Fibroblast of upper back skin (primary cell): ENCODE measurements at places on chromosomes 5 and 9.

GRCh38 chr5:146877783-146878475, 628 bp downstream of the PPP2R2B start:
- DNase-seq = peak; percentile 2

- DNase-seq = no peak
Observed at GRCh38 chr5:97047076-97047475, 95.3 kb downstream of the LIX1 start.

DNA sequence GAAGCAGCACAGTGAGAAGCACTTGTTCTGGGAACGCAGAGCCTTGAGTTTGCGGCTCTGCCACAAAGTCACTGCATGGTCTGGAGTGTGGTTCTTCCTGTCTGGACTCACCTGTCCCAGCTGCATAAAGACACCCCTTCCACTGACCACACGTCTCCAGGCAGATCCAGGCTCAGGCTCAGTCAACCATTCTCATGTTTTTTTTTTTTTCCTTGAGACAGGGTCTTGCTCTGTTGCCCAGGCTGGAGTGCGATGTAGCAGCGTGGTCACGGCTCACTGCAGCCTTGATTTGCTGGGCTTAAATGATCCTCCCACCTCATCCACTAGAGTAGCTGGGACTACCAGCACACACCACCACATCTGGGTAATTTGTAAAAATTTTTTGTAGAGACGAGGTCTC, 102.9 kb upstream of the KLF4 start:
- no peak for DNase-seq

DNA sequence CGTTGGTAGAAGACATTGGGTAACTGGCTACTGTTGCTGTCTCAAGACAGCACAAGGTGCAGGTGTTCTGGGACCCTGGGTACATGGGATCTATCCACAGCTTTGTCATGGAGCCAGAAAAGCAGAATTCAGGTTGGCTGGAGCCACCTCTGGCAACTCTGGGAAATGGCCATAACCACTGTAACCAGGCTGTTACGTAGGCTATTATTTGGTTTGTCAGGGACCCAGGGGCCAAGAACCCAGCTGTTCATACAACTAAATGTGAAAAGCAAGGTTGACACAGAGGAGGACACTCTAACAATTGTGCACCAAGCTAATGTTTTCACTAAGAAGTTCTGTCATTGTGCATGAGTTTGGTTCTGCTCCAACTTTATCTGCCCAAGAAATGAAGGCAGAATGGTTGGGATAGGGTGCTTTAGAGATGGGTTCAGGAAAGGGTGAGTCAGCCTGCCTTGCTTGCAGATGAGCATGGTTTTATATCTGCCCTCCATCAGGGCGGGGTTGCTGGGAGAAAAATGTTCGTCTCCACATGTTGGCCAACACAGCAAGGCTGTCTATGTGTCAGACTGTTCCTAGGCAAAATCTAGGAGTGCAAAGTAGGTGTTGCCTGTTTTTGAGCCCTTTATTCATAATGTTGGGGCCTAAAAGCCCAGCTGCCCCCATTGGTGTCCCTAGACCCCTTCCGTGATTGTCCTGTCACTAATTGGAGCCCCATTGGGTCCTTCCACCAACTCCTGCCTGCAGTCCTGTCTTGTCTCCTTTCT, 131.3 kb upstream of the DAP start:
- peak; percentile 7 for DNase-seq

DNA sequence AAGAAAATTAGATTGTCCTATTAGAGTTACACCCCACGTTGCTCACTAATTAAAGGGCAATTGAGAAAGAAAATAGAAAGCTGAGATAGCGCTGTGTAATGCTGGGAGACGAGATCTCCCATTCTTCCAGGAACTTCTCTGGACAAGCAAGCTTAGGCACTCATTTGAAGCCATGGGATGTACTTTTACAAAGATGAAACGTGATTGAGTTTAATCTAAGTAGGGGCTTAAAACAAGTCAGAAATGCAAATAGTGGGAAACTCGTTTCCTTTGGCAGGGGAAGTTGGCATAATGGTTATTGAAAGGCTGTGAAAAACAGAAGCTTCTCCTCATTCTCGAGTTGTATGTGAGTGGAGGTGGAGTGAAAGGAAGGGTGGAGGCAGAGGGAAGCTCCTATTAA, 3.7 kb downstream of the PRDM6 start:
- no peak for DNase-seq

GRCh38 chr5:171755354-171755821, 30.2 kb upstream of the SMIM23 start:
- DNase-seq = peak; percentile 76

DNA sequence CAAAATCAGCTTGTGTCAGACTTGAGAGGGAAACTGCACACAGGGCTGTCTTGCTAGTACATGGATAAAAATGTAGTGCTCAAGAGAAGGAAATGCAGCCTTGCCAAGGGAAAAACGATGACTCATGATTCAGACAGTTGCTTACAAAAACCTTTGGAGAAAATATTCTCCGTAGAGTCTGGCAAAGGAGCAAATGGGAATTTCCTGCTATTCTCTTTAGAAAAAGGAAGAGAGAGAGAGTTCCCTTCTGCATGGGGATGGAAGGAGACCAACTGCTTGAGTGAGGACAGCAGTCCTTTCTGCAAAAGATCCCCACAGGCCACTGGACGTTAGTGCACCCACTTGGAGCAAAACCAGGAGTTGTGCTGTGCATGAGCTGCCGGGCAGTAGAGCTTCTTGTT, 7.6 kb downstream of the IFNB1 start:
- peak; percentile 97 for DNase-seq

DNA sequence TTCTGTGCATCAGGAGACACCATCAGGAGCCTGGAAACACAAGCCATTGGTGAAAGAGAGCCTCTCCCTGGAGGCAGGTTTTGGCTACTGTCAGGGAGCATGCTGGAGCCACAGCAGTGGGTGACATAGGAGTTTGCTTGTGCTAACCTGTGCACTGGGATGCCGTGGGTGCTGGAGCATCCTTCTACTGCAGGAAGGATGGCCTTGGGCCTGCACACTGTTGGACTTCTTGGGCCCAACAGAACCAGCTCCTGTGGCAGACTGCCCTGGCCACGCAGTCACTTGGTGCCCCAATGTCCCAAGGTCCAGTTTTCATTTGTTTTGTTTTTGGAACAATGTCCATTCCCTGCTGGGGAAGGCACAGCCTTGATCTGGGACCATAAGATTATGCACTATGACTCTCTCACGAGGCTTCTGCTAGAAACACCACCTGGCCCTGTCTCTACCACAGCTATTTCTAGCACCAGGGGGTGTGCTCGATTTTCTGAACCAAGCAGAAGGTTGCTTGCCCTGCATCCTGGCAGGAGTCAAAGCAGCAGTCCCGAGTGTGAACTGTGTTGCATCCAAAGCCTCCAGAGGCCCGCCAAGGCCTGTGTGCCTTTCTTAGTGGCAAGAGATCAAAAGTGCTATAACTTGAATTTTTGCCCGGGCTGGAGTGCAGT, 5.5 kb upstream of the LTC4S start:
- DNase-seq = no peak

- no peak for DNase-seq
Observed at GRCh38 chr9:137492464-137493363, 33.6 kb upstream of the NSMF start.

GRCh38 chr5:143036146-143036927, 266.2 kb downstream of the ARHGAP26 start:
- no peak for DNase-seq

- DNase-seq = no peak
Observed at GRCh38 chr9:3137347-3137695, 293.4 kb upstream of the PUM3 start.

DNA sequence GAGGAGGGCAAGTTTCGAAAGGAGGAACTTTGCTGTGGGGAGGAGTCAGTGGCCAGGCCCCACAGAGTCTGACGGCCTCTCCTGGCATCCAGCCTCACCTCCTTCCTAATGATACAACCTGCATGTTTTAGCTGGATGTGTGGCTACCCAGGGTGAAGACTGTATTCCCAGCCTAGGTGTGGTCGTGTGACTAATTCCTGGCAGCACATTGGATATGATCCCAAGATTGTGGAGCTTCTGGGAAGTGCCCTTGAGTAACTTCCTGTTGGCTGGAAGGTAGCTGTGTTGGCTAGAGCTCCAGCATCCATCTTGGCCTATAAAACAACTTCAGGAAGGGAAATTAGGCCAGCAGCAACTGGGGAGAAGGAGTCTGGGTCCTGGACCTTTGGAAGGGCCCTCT, 19.0 kb upstream of the LPCAT1 start:
- DNase-seq = peak; percentile 72

- DNase-seq = no peak
Observed at GRCh38 chr5:76696251-76696650, 19.7 kb upstream of the F2R start.

- DNase-seq = no peak
Observed at GRCh38 chr5:136208916-136209315, 16.0 kb upstream of the SMIM32 start.

DNA sequence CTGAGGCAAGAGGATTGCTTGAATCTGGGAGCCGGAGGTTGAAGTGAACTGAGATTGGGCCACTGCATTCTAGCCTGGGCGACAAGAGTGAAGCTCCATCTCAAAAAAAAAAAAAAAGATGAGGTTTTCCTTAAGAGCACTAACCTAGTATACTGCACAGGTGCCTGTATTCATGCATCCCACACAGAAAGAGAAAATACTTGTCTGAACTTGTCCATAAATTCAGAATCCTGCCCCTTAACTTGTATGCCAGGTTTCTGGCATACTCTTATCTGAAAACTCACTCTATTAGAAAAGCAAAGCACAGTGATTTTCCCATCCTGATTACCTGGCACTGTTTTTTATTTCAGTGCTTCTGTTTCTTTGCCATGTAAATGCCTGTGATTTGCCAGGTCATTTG, 125.3 kb upstream of the CDKN2B start:
- no peak for DNase-seq

GRCh38 chr9:8857926-8858595, 1058.5 kb upstream of the DMAC1 start:
- DNase-seq = peak; percentile 72

- DNase-seq = peak; percentile 48
Observed at GRCh38 chr5:61228691-61229280, 66.5 kb upstream of the SMIM15 start.

DNA sequence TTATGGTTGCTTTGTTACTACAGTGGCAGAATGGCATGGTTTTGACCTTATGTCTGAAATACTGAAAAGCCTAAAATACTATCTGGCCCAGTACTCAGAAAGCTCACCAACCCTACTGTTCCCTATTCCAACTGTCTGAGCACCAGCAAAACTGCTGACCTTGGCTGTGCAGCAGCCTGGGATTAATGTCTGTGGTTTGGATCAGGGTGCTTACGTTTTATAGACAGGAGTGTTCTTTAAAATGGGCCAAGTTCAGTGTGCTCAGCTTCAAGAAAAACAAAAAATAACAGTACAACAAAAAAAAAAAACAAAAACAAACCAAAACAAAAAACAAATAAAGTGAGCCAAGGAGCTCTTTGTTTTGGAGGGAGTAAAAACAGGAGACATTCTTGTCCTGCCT, 36.4 kb downstream of the SLC28A3 start:
- DNase-seq = no peak
